Stimulated activated CD8-positive, alpha-beta memory T cell treated with anti-CD3 and anti-CD28 coated beads, Interleukin-15, amount 100 ng/mL, for 24 hours (primary cell): ENCODE measurements at places on chromosomes 2 and 18.

- no peak for DNase-seq
Observed at GRCh38 chr2:225140723-225141122, 98.5 kb upstream of the DOCK10 start.

GRCh38 chr2:1891147-1891546 is 146.8 kb upstream of the PXDN start:
- DNase-seq = no peak

DNA sequence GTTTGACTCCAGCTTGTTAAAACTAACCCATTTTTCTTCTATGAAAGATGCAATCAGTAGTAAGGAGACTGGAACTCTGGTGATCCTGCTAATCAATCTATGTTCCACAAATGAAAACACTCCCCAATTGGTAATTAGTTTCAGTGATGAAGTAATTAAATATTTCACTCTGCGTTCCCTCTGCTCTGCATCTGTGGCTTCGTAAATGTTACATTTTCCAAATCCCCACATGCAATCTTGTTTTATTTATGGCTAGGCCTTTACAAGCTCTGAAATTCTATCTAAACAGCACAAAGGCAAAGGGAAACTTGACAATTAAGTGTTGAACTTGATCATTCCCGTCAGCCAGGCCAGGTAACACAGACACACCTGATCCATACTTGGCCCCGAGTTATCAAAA is 231.4 kb upstream of the OSR1 start:
- no peak for DNase-seq

DNA sequence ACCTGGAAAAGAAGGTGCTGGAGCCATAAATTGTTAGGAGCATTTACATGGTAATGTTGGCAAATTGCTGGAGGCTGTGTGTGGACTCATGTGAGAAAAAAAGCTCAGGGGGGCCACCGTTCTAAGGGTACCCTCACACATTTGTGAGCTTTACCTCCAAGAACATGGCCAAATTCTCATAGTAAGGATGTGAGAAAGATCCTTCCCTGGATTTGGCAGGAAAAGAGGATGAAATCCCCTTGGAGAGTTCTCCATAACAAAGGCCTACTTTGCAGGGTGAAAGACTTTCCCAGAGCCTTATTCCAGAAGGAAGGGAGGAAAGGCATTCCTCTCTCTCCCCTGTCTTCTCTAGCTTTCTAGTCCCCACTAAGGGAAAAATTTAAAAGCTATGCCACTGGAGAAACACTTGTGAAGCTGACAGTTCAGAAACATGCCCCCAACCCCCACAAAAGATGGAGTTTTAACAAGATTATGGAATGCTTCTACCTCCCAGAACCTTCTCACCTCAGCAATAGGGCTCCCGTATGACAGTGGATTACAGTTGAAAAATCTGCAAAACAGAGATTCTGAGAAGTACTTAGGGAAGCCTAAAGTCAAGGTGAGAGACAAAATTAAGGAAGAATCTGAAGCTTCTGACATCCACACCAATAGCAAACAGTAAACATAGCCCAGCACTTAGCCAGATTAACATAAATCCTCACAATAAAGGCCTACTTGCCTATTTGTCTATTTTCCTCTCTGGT is 20.2 kb upstream of the ERMN start:
- DNase-seq = no peak

- no peak for DNase-seq
Observed at GRCh38 chr2:119004602-119005001, 62.6 kb downstream of the MARCO start.

- DNase-seq = no peak
Observed at GRCh38 chr2:20504174-20504573, 57.3 kb downstream of the RHOB start.

- DNase-seq = no peak
Observed at GRCh38 chr2:137287913-137288639, 522.7 kb downstream of the THSD7B start.

DNA sequence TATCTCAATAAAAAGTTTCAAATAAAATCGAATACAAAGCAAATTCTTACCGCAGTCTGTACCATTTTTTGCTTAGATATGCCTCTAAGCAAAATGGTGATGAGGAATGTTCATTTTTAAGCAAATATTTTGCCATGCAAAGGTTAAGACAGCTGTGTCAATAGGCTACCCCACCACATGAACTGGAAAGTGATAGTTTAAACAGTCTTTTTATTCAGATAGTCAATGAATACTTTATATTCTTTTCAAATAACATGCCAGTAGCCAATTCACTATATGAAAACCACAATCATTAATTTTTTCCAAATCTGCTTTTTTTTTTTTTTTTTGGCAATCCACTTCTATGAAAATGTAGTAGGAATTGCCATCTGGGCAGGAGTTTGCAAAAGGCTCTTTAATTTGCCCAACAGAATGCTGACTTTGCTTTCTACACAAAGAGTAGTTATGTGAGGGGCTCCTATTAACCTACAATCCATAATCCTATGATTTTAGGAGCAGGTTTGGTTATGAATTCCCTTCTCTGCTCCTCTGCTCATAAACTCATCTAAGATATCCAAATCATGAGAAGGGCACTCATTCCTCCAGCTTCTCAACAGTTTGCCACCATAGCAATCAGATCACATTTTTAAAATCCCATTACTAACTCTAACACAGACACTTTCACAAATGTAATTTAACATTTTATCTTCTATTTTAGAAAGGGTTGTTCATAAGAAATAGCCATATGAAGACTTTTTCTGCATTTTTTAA is 69.2 kb downstream of the SLC40A1 start:
- DNase-seq = no peak

- no peak for DNase-seq
Observed at GRCh38 chr2:159117658-159118057, 149.2 kb downstream of the TANC1 start.

GRCh38 chr2:16321256-16321655 is 344.4 kb downstream of the CYRIA start:
- no peak for DNase-seq

GRCh38 chr2:79788952-79789651 is 276.3 kb downstream of the CTNNA2 start:
- no peak for DNase-seq
